Hepatocyte (in vitro differentiated cells): ENCODE measurements at places on chromosomes 12 and 14. TPM values are rescaled to one million over a fixed set of nuclear protein-coding genes. Genes with fewer than 3 reads are reported as not detected.

The CDH24 gene
- 6.7 and 6.9 TPM in 2 replicates for total RNA-seq

The KLHDC1 gene
- total RNA-seq, result 4.6 and 6.7 TPM in 2 replicates

The SDR9C7 gene
- total RNA-seq, result not detected in 2 replicates

The GZMH gene
- not detected in 2 replicates for total RNA-seq

The TRIM9 gene
- total RNA-seq, result 0.10 and 0.76 TPM in 2 replicates

The BIN2 gene
- total RNA-seq, result 0.07 TPM in 1 of 2 replicates, not detected in the other

The ESR2 gene
- 0.28 and 1.00 TPM in 2 replicates for total RNA-seq

The CLEC4D gene
- 0.10 TPM in 1 of 2 replicates, not detected in the other for total RNA-seq

The HAL gene
- total RNA-seq, result 1.3 and 1.8 TPM in 2 replicates

The PRKAG1 gene
- 61.5 and 69.8 TPM in 2 replicates for total RNA-seq

The KRT6C gene
- total RNA-seq, result 0.07 and 0.32 TPM in 2 replicates

The SUSD6 gene
- 16.2 and 28.4 TPM in 2 replicates for total RNA-seq

The CALCOCO1 gene
- 63.5 and 71.3 TPM in 2 replicates for total RNA-seq

The CAND1 gene
- total RNA-seq, result 130 and 138 TPM in 2 replicates

The CYP27B1 gene
- 0.23 and 2.9 TPM in 2 replicates for total RNA-seq

The OR6C2 gene
- total RNA-seq, result not detected in 2 replicates

The PPP2R5C gene
- total RNA-seq, result 69.0 and 78.0 TPM in 2 replicates

The AMIGO2 gene
- total RNA-seq, result 57.2 and 57.8 TPM in 2 replicates

The TMEM229B gene
- total RNA-seq, result 11.7 and 18.3 TPM in 2 replicates

The RTN1 gene
- 1.1 and 1.6 TPM in 2 replicates for total RNA-seq

The TAS2R50 gene
- 1.5 and 2.0 TPM in 2 replicates for total RNA-seq

The FOXM1 gene
- 4.3 and 6.8 TPM in 2 replicates for total RNA-seq

The GUCY2C gene
- 47.6 and 48.1 TPM in 2 replicates for total RNA-seq

The DIO2 gene
- 2.5 and 9.3 TPM in 2 replicates for total RNA-seq

The KRT6A gene
- 5.5 and 6.8 TPM in 2 replicates for total RNA-seq

The CIROP gene
- total RNA-seq, result not detected in 2 replicates

The GZMB gene
- total RNA-seq, result not detected in 2 replicates

The DPY19L2 gene
- 11.0 and 11.6 TPM in 2 replicates for total RNA-seq

The PIWIL1 gene
- not detected in 2 replicates for total RNA-seq

The NUMB gene
- 35.3 and 38.5 TPM in 2 replicates for total RNA-seq

The UNC79 gene
- total RNA-seq, result 0.20 TPM in 2 replicates

The CAPZA3 gene
- total RNA-seq, result not detected in 2 replicates

The ASCL1 gene
- 1.6 and 1.7 TPM in 2 replicates for total RNA-seq

The NEUROD4 gene
- not detected in 2 replicates for total RNA-seq

The BTG1 gene
- 61.2 and 72.0 TPM in 2 replicates for total RNA-seq

The TROAP gene
- total RNA-seq, result 3.4 and 4.1 TPM in 2 replicates

The SBNO1 gene
- 28.9 and 29.7 TPM in 2 replicates for total RNA-seq

The WNT5B gene
- 16.6 and 19.9 TPM in 2 replicates for total RNA-seq

The RFLNA gene
- 57.8 and 62.8 TPM in 2 replicates for total RNA-seq

The MIP gene
- total RNA-seq, result 0.08 TPM in 1 of 2 replicates, not detected in the other

The PRH2 gene
- total RNA-seq, result not detected in 2 replicates

The RAPGEF3 gene
- 1.0 and 2.6 TPM in 2 replicates for total RNA-seq

The P2RX2 gene
- total RNA-seq, result not detected in 2 replicates

The PELI2 gene
- total RNA-seq, result 12.5 and 16.1 TPM in 2 replicates

The C12orf50 gene
- 0.40 TPM in 1 of 2 replicates, not detected in the other for total RNA-seq

The TGM1 gene
- 0.33 and 0.56 TPM in 2 replicates for total RNA-seq

The PLEKHG3 gene
- 41.8 and 54.2 TPM in 2 replicates for total RNA-seq

The RNASE3 gene
- 1.4 TPM in 1 of 2 replicates, not detected in the other for total RNA-seq

The SLCO1B1 gene
- total RNA-seq, result 25.4 and 33.4 TPM in 2 replicates

The LRRC10 gene
- total RNA-seq, result not detected in 2 replicates

The ACRBP gene
- total RNA-seq, result 0.20 and 0.68 TPM in 2 replicates

The LMNTD1 gene
- 0.87 TPM in 1 of 2 replicates, not detected in the other for total RNA-seq

The NKX2-1 gene
- 2.7 and 4.7 TPM in 2 replicates for total RNA-seq

The ZFHX2 gene
- total RNA-seq, result 0.28 and 1.4 TPM in 2 replicates

The SLC6A13 gene
- total RNA-seq, result 1.9 and 3.8 TPM in 2 replicates

The IAPP gene
- total RNA-seq, result not detected in 2 replicates

The MBD6 gene
- total RNA-seq, result 6.6 and 7.0 TPM in 2 replicates
